ENCODE measurements at places on chromosomes 3 and 15. TPM values are rescaled to one million over a fixed set of nuclear protein-coding genes. Genes with fewer than 3 reads are reported as not detected.

DNA sequence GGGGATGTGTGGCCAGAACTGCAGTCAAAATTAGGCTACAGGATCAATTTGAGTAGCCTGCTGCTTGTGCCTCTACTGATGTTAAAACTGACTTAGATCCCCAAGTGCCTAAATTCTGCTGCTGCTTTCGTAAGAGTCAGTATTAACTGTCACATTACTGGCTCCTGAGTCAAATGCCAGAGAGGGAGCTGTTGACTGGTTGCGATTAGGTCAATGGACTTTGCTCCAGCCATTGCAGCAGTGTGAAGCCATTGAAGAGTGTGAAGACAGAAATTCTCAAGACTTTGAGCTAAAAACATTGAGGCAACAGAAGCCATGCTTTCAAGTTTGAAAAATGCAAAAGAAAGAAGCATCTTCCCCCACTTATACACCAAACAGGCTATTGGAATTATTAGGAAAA lies 151.1 kb upstream of the MITF start:
- DNase-seq: no peak

- DNase-seq: no peak
These were observed 431.8 kb downstream of the TBL1XR1 start for GRCh38 chr3:176765382-176765900.

C2CD4A gene
- 0.75 TPM for total RNA-seq

DPPA2 gene
- not detected for total RNA-seq

- DNase-seq: no peak
These were observed 762.8 kb downstream of the VGLL3 start for GRCh38 chr3:86228101-86228500.
